Right cardiac atrium (tissue), 5 donors: ENCODE measurements at places on chromosomes 6 and 20. TPM values are rescaled to one million over a fixed set of nuclear protein-coding genes. Genes with fewer than 3 reads are reported as not detected.

Gene SPAG4
- total RNA-seq = 3.7 TPM

Gene KCNB1
- 0.45 TPM for total RNA-seq

Gene GSTA3
- not detected for total RNA-seq

Gene FILIP1
- 118 TPM for total RNA-seq

Gene DNAH8
- not detected for total RNA-seq

Gene SUMO4
- total RNA-seq = 0.66 TPM

Gene TCP11
- total RNA-seq = not detected

Gene DEFB114
- not detected for total RNA-seq

Gene TREML2
- not detected for total RNA-seq

Gene PI16
- total RNA-seq = 41.7 TPM

Gene BTN1A1
- not detected for total RNA-seq

Gene SNRNP48
- 15.2 TPM for total RNA-seq

Gene TUBB2B
- total RNA-seq = 1.5 TPM
